ENCODE measurements at places on chromosomes 3 and 15.

GRCh38 chr3:53195602-53196574 is 34.9 kb downstream of the PRKCD start:
- H3K4me3 ChIP-seq = no peak overlapping the region
- DNase-seq = peak; percentile 64
- H3K27me3 ChIP-seq = no peaks in the 10 kb centered on the region

DNA sequence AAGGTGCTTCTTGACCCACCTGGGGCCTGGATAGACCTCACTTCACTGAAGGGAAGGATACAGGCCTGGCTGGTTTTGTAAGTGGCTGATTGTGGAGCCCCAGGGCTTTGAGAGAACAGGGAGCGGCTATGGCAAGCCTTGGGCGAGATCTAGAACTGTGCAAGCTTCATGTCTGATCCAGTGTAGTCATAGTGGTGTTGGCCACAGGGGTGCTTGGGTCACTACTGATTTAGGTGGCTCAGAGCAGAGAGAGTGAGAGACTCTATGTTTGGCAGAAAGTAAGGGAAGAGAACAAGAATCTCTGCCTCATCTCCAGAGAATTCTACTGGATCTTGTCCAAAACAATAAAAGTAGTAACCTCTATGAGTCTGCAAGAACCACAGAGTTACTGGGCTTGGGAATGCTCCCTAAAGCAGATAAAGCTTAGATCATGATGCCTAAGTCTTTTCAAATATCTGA is 394.2 kb upstream of the EPHA3 start:
- H3K4me1 ChIP-seq = peaks cover 5% of the 10 kb centered on the region
- H3K27me3 ChIP-seq = no peaks in the 10 kb centered on the region
- no peak overlapping the region for H3K4me3 ChIP-seq
- no peaks in the 10 kb centered on the region for H3K36me3 ChIP-seq
- H3K27ac ChIP-seq = no peak overlapping the region
- no peak for DNase-seq

DNA sequence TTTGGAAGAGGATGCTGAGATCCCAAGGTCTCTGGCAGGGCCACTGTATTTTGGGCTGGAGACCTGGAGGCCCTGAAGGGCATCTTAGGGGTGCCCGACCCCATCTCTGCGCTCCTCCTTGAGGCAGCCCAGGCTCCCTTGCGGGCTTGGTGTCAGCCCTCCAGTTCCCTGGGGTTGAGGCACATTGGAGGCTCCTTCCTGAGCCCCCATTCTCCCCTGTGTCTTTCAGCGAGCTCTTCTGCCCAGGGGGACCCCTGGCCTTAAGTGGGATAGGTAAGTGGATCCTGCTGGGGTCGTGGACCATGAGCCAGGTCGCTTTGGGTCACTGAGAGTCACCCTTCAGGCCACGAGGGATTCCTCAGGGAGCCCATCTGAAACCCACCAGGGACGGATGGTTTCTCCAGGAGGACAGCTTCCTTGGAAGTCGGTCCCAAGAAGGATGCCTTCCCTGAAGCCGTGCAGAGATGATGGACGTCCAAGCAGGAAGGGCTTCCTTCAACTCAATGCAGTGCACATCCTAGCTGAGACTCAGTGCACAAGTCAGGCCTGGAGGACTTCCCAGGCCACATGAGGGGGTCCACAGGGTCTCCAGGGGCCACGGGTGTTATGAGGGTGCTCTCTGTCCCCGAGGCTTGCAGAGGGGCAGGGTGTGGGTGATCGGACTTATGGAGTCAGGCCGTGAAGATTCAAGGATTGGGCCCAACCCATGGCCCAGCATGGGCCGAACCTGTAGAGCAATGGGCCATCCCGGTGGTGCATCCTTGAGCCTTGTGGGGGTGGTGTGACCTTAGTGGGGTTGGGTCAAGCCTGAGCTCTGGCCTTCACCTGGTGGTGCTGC is 224.3 kb downstream of the SNRPN start:
- H3K27me3 ChIP-seq = no peaks in the 10 kb centered on the region
- no peaks in the 10 kb centered on the region for H3K4me1 ChIP-seq
- no peak overlapping the region for H3K27ac ChIP-seq
- no peaks in the 10 kb centered on the region for H3K36me3 ChIP-seq
- H3K4me3 ChIP-seq = no peak overlapping the region

DNA sequence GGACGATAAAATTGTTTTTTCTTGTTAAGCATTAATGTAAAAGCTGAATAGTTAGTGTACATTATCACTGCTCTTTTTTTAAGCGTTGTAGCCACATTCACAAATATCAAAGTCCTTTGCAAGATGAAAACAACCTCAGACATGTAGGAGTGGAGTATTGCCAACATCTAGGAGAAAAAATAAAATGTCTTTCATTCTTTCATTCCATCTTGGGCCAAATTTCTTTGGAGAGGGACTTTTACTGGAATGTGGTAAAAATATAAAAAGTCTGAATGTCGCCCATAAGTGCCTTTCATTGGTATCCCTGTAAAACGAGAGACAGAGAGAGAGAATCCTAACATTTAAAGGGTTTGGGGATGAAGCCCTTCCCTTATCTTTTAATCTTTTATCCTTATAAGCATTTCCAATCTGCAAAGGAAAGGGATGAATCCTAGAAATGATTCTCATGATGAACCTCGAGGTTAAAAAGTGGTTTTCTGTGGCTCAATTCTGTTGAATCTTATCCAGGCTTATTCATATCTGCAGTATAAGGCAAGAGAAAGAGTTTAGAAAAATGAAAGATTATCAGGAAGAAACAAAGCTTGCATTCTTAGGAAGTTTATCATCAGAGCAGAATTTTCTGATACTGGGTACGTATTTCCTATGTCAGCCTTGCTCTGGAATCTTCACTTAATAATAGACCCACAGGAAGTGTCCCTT is 1031.7 kb downstream of the MCTP2 start:
- no peak overlapping the region for H3K4me3 ChIP-seq
- no peaks in the 10 kb centered on the region for H3K27me3 ChIP-seq
- peak; percentile 66 for DNase-seq
- peaks cover 6% of the 10 kb centered on the region for H3K4me1 ChIP-seq
- no peak overlapping the region for H3K27ac ChIP-seq

DNA sequence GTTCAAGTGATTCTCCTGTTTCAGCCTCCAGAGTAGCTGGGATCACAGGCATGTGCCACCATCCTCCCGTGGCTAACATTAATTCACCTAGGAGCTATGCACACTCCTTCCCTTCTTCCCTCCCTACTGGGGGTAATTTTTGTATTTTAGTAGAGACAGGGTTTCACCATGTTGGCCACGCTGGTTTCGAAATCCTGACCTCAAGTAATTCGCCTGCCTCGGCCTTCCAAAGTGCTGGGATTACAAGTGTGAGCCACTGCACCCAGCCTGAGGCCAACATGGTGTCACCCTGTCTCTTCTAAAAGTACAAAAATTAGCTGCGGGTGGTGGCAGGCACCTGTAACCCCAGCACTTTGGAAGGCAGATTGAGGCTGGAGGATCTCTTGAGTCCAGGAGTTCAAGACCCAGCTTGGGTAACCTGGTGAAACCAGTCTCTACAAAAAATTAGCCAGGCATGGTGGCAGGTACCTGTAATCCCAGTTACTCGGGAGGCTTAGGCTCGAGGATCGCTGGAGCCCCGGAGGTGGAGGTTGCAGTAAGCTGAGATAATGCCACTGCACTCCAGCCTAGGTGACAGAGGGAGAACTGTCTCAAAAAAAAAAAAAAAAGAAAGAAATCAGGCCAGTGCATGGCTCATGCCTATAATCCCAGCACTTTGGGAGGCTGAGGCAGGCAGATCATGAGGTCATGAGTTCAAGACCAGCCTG is 6.1 kb downstream of the RNU5B-1 start:
- no peak overlapping the region for H3K27ac ChIP-seq
- H3K36me3 ChIP-seq = no peaks in the 10 kb centered on the region
- peak; percentile 73 for DNase-seq
- H3K4me3 ChIP-seq = no peak overlapping the region

GRCh38 chr3:141661229-141662196 is 76.6 kb upstream of the RNF7 start:
- H3K27ac ChIP-seq = no peak overlapping the region
- H3K4me1 ChIP-seq = peaks cover 13% of the 10 kb centered on the region
- H3K4me3 ChIP-seq = no peak overlapping the region
- no peaks in the 10 kb centered on the region for H3K36me3 ChIP-seq
- peaks cover 8% of the 10 kb centered on the region for H3K27me3 ChIP-seq
- no peak for DNase-seq

- no peak overlapping the region for H3K4me3 ChIP-seq
- no peaks in the 10 kb centered on the region for H3K27me3 ChIP-seq
- H3K36me3 ChIP-seq = no peaks in the 10 kb centered on the region
- no peaks in the 10 kb centered on the region for H3K4me1 ChIP-seq
- no peak for DNase-seq
Observed at GRCh38 chr3:61954097-61954540, 392.7 kb downstream of the PTPRG start.

DNA sequence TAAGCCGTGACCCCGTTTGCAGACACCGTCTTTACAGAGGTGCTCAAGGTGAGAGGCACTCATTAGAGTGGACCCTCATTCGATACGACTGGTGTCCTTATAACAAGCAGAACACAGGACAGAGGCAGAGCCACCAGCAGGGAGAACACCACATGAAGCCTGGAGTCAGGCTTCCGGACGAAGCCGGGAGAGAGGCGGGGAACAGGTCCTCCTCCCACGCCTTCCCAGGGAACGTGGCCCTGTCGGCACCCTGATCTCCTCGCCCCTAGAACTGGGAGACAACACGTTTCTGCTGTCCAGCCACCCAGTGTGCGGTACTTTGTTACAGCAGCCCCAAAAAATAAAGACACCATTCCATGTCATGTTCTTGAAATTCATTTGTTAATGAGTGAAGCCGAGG is 33.6 kb downstream of the ZDHHC19 start:
- DNase-seq = no peak
- no peak overlapping the region for H3K27ac ChIP-seq
- H3K4me1 ChIP-seq = no peaks in the 10 kb centered on the region
- H3K27me3 ChIP-seq = no peaks in the 10 kb centered on the region

GRCh38 chr3:28951772-28952556 is 328.9 kb upstream of the RBMS3 start:
- H3K4me3 ChIP-seq = no peak overlapping the region
- no peak overlapping the region for H3K27ac ChIP-seq
- no peaks in the 10 kb centered on the region for H3K27me3 ChIP-seq
- H3K36me3 ChIP-seq = no peaks in the 10 kb centered on the region

DNA sequence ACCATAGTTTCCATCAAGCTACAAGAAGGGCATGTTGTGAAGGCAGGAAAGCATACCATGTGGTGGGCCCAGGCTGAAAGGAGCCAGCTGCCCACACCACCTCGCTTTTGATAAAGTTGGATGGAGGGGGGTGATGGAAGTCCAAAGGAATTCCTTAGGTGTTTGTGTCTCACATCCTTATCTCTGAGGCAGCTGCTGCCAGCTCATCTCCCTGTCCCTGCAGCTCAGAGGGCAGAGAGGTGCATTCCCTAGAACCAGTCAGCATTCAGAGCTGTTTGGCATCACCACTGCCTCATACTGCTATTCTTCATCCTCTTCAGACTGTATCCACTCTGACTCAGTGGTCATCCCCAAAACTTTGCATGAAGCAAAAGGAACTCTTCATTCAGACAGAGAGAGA is 141.5 kb upstream of the BFSP2 start:
- H3K27me3 ChIP-seq = no peaks in the 10 kb centered on the region
- no peaks in the 10 kb centered on the region for H3K4me1 ChIP-seq
- no peak overlapping the region for H3K4me3 ChIP-seq
- H3K27ac ChIP-seq = no peak overlapping the region
- peak; percentile 71 for DNase-seq

DNA sequence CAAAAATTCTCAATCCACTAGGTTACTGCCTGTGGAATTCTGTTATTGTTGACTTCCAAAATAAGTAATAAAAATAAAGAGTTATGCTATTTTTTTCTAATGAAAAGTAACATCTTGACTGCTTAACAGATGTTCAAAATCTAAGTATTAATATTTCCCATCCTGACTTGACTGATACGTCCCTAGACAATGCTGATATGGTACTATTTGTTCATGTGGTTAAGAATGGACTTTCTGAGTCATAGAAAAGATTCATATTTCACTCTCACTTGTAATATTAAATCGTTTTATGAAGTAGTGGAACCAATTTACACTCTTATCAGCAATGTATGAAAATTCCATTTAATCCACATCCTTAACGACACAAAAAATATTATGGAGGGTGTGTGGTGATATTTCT is 104.8 kb upstream of the PLSCR5 start:
- no peak overlapping the region for H3K4me3 ChIP-seq
- no peaks in the 10 kb centered on the region for H3K36me3 ChIP-seq
- H3K27ac ChIP-seq = no peak overlapping the region
- no peaks in the 10 kb centered on the region for H3K27me3 ChIP-seq
- H3K4me1 ChIP-seq = no peaks in the 10 kb centered on the region
- DNase-seq = no peak

- DNase-seq = peak; percentile 97
- H3K27ac ChIP-seq = no peak overlapping the region
- no peaks in the 10 kb centered on the region for H3K36me3 ChIP-seq
- H3K4me3 ChIP-seq = peak overlapping the region; percentile 71
- peaks cover 6% of the 10 kb centered on the region for H3K27me3 ChIP-seq
Observed at GRCh38 chr15:73927003-73927475, 777 bp downstream of the LOXL1 start.

DNA sequence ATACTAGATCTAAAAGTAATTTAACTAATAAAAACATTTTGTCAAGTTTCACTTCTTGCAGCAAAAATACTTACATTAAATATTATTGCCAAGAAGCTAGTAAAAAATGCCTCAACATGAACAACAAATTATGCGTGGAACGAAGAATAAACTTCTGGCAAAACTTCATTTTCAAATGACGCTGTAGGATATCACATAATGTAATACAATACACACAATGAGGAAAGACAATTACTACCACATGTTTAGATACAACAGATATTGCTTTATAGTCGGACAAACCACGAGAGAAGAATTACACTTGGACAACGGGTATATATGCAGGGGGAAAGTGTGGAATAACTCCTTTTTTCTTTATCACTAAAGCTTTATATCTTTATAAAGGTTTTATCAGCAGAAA is 21.6 kb downstream of the P3H2 start:
- no peaks in the 10 kb centered on the region for H3K27me3 ChIP-seq
- DNase-seq = no peak
- H3K36me3 ChIP-seq = no peaks in the 10 kb centered on the region
- H3K4me3 ChIP-seq = no peak overlapping the region
- no peak overlapping the region for H3K27ac ChIP-seq

- no peak overlapping the region for H3K27ac ChIP-seq
- H3K36me3 ChIP-seq = no peaks in the 10 kb centered on the region
- H3K4me1 ChIP-seq = no peaks in the 10 kb centered on the region
- no peak overlapping the region for H3K4me3 ChIP-seq
- H3K27me3 ChIP-seq = no peaks in the 10 kb centered on the region
Observed at GRCh38 chr15:61091289-61091616, 137.8 kb downstream of the RORA start.

GRCh38 chr3:142931222-142931621 is 32.3 kb downstream of the PAQR9 start:
- DNase-seq = no peak
- no peak overlapping the region for H3K4me3 ChIP-seq
- H3K36me3 ChIP-seq = no peaks in the 10 kb centered on the region
- no peaks in the 10 kb centered on the region for H3K4me1 ChIP-seq
- H3K27me3 ChIP-seq = no peaks in the 10 kb centered on the region

GRCh38 chr3:15458212-15458780 is 30.9 kb downstream of the EAF1 start:
- H3K4me1 ChIP-seq = peaks cover 4% of the 10 kb centered on the region
- peak overlapping the region; percentile 29 for H3K27ac ChIP-seq
- no peaks in the 10 kb centered on the region for H3K36me3 ChIP-seq
- H3K27me3 ChIP-seq = no peaks in the 10 kb centered on the region
- H3K4me3 ChIP-seq = no peak overlapping the region
- DNase-seq = peak; percentile 80

- no peaks in the 10 kb centered on the region for H3K27me3 ChIP-seq
- H3K36me3 ChIP-seq = no peaks in the 10 kb centered on the region
- H3K4me3 ChIP-seq = no peak overlapping the region
Observed at GRCh38 chr3:123602325-123602724, 17.5 kb upstream of the HACD2 start.

Measured in trophoblast cell (in vitro differentiated cells and primary cell).